ENCODE measurements at places on chromosomes 3 and 15.

DNA sequence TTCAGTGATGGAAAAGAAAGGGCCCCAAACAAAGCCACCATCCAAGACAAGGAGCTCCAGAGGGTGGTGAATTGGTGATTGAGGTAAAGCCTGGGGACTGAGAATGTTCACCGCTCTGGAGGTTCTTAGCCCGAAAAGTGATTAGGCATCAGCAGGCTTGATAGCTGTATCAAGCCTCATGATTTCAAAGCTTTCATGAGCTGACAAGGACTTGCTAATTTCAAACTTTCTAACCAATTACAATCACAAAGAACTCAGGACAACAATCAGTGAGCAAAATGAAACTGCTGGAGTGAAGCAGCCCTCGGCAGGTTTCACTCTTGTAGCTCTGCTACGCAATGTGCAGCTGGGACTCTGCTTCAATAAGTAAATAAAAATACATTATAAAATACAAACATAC is 391.3 kb downstream of the TIGIT start:
- DNase-seq: no peak

GRCh38 chr15:43511012-43511885 is 6.2 kb upstream of the MAP1A start:
- no peak for DNase-seq

DNA sequence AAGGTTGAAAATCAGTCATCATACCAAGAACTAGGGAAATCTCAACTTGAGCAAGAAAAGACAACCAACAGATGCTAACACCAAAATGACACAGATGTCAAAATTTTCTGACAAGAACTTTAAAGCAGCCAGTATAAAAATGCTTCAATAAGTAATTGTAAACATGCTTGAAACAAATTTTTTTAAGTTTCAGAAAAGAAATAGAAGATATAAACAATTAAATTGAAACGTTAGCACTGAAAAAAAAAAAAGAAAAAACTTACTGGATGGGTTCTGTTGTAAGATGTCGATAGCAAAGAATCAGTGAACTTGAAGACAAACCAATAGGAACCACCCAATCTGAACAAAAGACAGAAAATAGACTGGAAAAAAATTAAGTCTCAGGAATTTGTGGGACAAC is 8.0 kb downstream of the MYD88 start:
- no peak for DNase-seq

DNA sequence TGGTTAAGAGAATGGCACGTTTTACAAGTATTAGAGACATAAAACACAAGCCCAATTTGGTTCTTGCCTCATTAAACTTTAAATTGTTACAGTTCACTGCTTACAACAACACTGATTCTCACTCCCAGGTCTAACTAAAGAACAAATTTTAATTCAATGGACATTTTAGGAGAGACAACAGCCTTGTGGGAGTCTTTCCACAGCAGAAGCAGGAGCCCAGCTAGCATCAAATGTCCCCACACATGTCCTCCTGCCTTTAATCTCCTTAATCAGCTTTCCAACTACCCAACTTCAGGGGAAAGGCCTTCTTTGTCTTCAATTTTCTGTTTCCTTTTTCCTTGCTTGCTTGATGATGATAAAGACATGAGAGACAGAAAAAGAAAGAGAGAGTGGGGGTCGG is 287.8 kb upstream of the WNT5A start:
- no peak for DNase-seq
